ENCODE measurements at places on chromosomes 11 and 22.
A peak's percentile ranks its signal among the peaks of the same experiment; 100 is the strongest.

GRCh38 chr11:46238967-46239800 is 38.3 kb upstream of the CREB3L1 start:
- no peaks in the 10 kb centered on the region for H3K36me3 ChIP-seq
- H3K27ac ChIP-seq = no peak overlapping the region
- peaks cover 21% of the 10 kb centered on the region for H3K27me3 ChIP-seq
- peak overlapping the region; percentile 59 for H3K4me3 ChIP-seq

DNA sequence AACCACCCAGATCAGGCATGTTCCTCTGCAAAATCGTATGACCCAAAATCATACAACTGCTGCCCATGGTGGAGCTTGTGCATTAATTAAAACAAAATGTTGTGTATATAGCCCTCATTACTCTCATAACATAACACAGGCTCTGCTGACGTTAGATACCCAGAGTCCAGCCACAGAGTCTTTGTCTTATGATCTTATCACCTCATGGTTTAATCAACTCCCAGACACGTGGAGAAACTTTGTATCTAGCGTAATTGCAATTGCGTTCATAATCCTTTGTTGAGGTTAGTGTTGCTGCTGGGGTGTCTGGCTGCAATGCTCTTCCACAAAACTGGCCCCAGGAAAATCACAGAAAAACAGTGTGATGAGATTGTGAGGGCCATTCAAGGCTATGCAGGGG is 5.0 kb upstream of the APOL1 start:
- no peak overlapping the region for H3K27ac ChIP-seq
- no peak for DNase-seq

DNA sequence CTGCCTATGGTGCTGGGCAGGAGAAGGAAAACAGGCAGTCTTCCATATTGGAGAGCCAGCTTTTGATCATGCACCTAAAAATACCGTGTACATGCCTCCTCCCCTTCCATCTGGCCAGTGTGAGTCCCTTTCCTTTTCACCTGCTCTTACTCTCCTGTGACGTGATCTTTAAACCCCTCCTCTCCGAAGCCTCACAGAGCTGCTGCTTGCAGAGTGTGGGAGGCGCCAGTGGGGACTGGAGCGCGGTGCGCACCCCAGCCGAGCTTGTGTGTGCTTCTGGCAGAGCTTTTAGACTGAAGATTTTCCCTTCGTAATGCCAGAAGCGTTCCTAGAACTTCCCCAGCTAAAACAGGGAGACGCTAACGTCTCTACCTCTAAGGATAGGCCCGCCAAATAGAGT is 29.8 kb downstream of the MUC6 start:
- peaks cover 14% of the 10 kb centered on the region for H3K36me3 ChIP-seq
- H3K27me3 ChIP-seq = no peaks in the 10 kb centered on the region
- DNase-seq = no peak
- H3K4me3 ChIP-seq = no peak overlapping the region
- no peaks in the 10 kb centered on the region for H3K4me1 ChIP-seq
- H3K27ac ChIP-seq = no peak overlapping the region

DNA sequence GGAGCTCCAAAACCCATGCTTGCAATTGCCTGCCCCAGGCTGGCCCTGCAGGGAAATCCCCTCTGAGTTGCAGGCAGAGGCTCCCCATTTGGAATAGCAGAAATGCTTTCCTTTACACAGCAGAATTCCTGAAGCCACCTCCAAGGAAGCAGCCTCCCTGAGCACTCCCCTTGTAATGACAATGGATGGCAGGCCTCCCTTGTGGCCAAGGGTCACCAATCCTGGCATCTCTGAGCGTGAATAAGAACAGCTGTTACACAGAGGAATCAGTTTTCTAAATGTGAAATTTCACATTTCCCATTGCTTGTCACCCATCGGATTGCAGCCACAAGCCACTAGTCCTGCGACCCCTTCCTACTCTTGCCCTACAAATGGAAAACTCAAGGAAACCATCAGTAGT is 107.6 kb downstream of the GALNT18 start:
- H3K36me3 ChIP-seq = no peaks in the 10 kb centered on the region
- H3K27me3 ChIP-seq = no peaks in the 10 kb centered on the region
- H3K27ac ChIP-seq = no peak overlapping the region
- DNase-seq = no peak

GRCh38 chr11:102320188-102320587 is 2.9 kb downstream of the BIRC3 start:
- peak overlapping the region; percentile 98 for H3K4me3 ChIP-seq
- DNase-seq = no peak
- H3K27ac ChIP-seq = peak overlapping the region; percentile 92
- H3K27me3 ChIP-seq = no peaks in the 10 kb centered on the region
- peaks cover 72% of the 10 kb centered on the region for H3K36me3 ChIP-seq
- H3K4me1 ChIP-seq = peaks cover 57% of the 10 kb centered on the region

GRCh38 chr11:119067371-119068222 is at the start of gene VPS11:
TSS of gene VPS11 (plus strand) at chr11:119067818. CDS start at chr11:119067824, 6 bp downstream.
- peak; percentile 98 for DNase-seq
- H3K36me3 ChIP-seq = peaks cover 16% of the 10 kb centered on the region
- H3K4me1 ChIP-seq = peaks cover 23% of the 10 kb centered on the region
- no peaks in the 10 kb centered on the region for H3K27me3 ChIP-seq

- DNase-seq = no peak
- no peak overlapping the region for H3K4me3 ChIP-seq
- no peaks in the 10 kb centered on the region for H3K27me3 ChIP-seq
- peaks cover 7% of the 10 kb centered on the region for H3K4me1 ChIP-seq
Measured at GRCh38 chr11:8654503-8654902, 28.0 kb downstream of the TRIM66 start.

DNA sequence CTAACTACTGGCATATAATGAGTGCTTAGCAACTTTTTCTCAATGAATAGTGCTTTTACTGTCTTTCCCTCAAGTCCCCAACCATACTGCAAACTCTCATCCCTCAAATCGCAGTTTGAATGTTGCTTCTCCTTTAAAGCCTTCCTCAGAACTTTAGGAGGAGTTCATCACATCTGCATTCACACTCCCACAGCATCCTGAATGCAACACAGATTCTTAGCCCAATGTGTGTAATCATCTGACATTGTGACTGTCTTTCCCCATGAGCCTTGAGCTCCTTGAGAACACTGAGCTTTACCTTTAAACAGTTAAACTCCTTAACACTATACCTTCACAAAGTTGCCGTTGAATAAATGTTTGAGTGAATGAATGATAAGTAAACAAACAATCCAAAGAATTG is 81.7 kb upstream of the FAM181B start:
- no peak overlapping the region for H3K4me3 ChIP-seq
- no peak for DNase-seq
- no peak overlapping the region for H3K27ac ChIP-seq
- H3K4me1 ChIP-seq = no peaks in the 10 kb centered on the region
- H3K27me3 ChIP-seq = peaks cover 11% of the 10 kb centered on the region
- no peaks in the 10 kb centered on the region for H3K36me3 ChIP-seq

- no peaks in the 10 kb centered on the region for H3K27me3 ChIP-seq
- peaks cover 86% of the 10 kb centered on the region for H3K36me3 ChIP-seq
- peaks cover 56% of the 10 kb centered on the region for H3K4me1 ChIP-seq
- peak overlapping the region; percentile 56 for H3K4me3 ChIP-seq
Measured at GRCh38 chr11:78379039-78379670, 38.5 kb downstream of the GAB2 start.

DNA sequence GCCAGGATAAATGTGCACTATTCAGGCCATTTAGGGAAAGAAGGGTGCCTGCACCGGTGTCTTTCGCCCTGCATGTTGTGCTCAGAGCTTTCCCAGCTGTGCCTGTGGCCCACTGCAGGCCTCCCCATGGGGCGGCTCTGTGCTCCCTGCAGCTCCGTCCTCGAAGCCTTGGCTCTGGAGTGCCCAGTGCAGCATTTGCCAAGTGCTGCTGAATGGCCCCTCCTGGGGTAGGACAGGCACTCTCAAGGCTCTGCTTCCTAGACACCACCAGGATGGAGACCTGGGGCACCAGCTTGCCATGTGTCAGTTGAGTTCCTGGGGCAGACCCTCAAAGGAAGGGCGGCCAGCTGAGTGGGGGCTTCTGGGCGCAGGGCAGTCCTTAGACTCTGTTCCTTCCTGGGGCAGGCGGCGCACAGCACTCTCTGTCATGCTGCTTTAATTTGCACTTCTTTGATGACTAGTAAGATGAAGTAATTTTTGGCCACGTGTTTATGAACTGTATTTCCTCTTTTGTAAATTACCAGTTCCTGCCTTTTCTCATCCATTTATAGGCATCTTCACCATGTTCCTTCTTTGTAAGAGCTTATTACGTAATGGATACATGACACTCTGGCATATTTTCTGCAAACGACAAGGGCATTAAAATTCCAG is 32.1 kb upstream of the GNB1L start:
- no peak overlapping the region for H3K27ac ChIP-seq
- DNase-seq = no peak
- H3K4me3 ChIP-seq = no peak overlapping the region
- peaks cover 28% of the 10 kb centered on the region for H3K4me1 ChIP-seq
- H3K36me3 ChIP-seq = no peaks in the 10 kb centered on the region

DNA sequence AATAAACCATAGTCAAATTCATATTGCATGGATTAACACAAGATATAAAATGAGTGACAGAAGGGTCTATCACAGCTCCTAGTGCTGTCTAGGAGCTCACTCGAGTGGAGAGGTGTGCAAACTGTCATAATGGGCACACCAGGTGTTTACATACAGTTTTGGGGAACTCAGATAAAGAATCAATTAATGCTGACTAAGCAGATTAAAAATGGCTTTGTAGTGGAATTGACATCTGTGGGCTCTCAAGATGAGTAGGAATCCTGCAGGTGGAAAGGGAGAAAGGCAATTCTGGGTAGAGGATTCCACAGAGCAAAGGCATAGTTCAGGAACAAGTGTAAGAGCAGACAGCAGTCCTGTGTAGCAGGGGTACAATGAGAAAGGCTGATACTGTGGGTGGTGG is 496.2 kb upstream of the CCDC90B start:
- no peak overlapping the region for H3K27ac ChIP-seq
- H3K4me1 ChIP-seq = no peaks in the 10 kb centered on the region
- H3K4me3 ChIP-seq = no peak overlapping the region
- H3K27me3 ChIP-seq = no peaks in the 10 kb centered on the region

- no peak overlapping the region for H3K27ac ChIP-seq
- H3K4me1 ChIP-seq = no peaks in the 10 kb centered on the region
- no peaks in the 10 kb centered on the region for H3K36me3 ChIP-seq
- no peak for DNase-seq
- H3K27me3 ChIP-seq = no peaks in the 10 kb centered on the region
Measured at GRCh38 chr11:133697161-133697560, 148.2 kb downstream of the SPATA19 start.

- no peaks in the 10 kb centered on the region for H3K27me3 ChIP-seq
- DNase-seq = no peak
- no peak overlapping the region for H3K27ac ChIP-seq
- no peaks in the 10 kb centered on the region for H3K4me1 ChIP-seq
Measured at GRCh38 chr22:47062126-47062525, 299.7 kb downstream of the TBC1D22A start.

- H3K27ac ChIP-seq = no peak overlapping the region
- peaks cover 5% of the 10 kb centered on the region for H3K36me3 ChIP-seq
- DNase-seq = no peak
- H3K4me3 ChIP-seq = peak overlapping the region; percentile 73
Measured at GRCh38 chr11:120334894-120335462, 1.2 kb upstream of the ARHGEF12 start.

- H3K4me1 ChIP-seq = peaks cover 15% of the 10 kb centered on the region
- H3K36me3 ChIP-seq = peaks cover 15% of the 10 kb centered on the region
- H3K27ac ChIP-seq = peak within 1 kb of the TSS; percentile 94
- DNase-seq = peak; percentile 90
- no peaks in the 10 kb centered on the region for H3K27me3 ChIP-seq
- H3K4me3 ChIP-seq = peak within 1 kb of the TSS; percentile 96
Measured at GRCh38 chr22:50507421-50507990, at the start of gene LMF2. TSS of gene LMF2 (minus strand) at chr22:50507702. CDS start at chr22:50507675, 27 bp downstream.

GRCh38 chr11:12727563-12728211 is 53.5 kb downstream of the TEAD1 start:
- H3K4me1 ChIP-seq = peaks cover 1% of the 10 kb centered on the region
- DNase-seq = no peak
- no peak overlapping the region for H3K4me3 ChIP-seq
- no peaks in the 10 kb centered on the region for H3K36me3 ChIP-seq
- H3K27ac ChIP-seq = no peak overlapping the region

GRCh38 chr22:22513619-22514018 is 5.1 kb upstream of the ZNF280B start:
- peaks cover 12% of the 10 kb centered on the region for H3K27me3 ChIP-seq
- H3K4me3 ChIP-seq = no peak overlapping the region
- H3K4me1 ChIP-seq = peaks cover 2% of the 10 kb centered on the region
- no peak for DNase-seq
- H3K27ac ChIP-seq = no peak overlapping the region
